ENCODE measurements at places on chromosomes 6 and 20. TPM values are rescaled to one million over a fixed set of nuclear protein-coding genes. Genes with fewer than 3 reads are reported as not detected.
A peak's percentile ranks its signal among the peaks of the same experiment; 100 is the strongest.

GRCh38 chr6:11755725-11756124 lies 22.9 kb downstream of the ADTRP start:
- no peak overlapping the region for H3K27ac ChIP-seq
- DNase-seq = no peak
- no peaks in the 10 kb centered on the region for H3K27me3 ChIP-seq
- no peaks in the 10 kb centered on the region for H3K36me3 ChIP-seq

DNA sequence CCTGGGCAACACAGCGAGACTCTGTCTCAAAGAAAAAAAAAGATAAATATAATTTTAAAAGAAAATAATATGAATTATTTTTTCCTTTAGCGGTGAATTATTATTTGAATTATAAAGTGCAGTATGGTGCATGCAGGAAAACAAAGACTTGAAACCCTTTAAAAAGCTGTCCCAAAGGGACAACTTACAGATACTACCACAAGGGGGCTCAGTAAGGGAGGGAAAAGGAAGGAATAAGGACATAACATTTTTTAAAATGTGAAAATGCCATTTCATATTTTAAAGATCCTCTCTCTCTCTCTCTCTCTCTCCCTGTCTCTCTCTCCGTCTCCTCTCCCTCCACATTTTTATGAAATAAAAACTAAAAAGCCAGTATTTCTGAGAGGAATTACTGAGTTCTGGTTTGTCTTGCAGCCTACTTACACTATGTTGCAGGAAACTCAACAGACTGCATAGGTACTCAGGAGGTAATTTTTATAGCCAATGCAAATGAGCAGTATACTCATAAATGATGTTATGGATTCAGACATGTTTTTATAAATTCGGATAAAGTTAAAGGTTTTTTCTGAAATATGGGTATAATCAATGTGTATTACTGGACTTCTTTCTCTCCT lies 455.0 kb upstream of the GJE1 start:
- H3K36me3 ChIP-seq = no peaks in the 10 kb centered on the region
- H3K27me3 ChIP-seq = no peaks in the 10 kb centered on the region
- no peak overlapping the region for H3K4me3 ChIP-seq
- peak overlapping the region; percentile 79 for H3K27ac ChIP-seq

- H3K27ac ChIP-seq = no peak overlapping the region
- no peaks in the 10 kb centered on the region for H3K4me1 ChIP-seq
- no peaks in the 10 kb centered on the region for H3K36me3 ChIP-seq
Measured at GRCh38 chr20:49344975-49345374, 67.1 kb upstream of the ZNFX1 start.

DNA sequence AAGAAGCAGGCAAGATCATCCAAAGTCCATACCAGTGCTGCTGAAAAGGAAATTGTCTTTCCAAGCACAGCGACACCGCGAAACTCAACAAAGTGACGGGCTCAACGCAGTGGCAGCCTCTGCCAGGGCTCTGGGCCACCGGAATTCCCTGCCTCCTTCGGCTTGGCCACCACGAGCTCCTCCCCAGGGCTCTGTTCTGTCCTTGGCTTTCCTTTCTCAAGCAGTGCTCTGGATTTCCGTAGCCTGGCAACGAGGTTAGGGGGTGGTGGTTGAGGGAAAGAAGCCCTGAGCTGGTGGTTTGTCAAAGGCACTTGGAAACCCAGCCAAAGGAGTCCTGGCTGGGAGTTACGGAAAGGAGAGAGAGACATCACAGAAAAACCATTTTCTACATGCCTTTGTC lies 31.2 kb downstream of the PRR18 start:
- DNase-seq = no peak
- H3K4me3 ChIP-seq = no peak overlapping the region
- H3K27ac ChIP-seq = no peak overlapping the region
- H3K4me1 ChIP-seq = peaks cover 8% of the 10 kb centered on the region
- peaks cover 6% of the 10 kb centered on the region for H3K27me3 ChIP-seq

DNA sequence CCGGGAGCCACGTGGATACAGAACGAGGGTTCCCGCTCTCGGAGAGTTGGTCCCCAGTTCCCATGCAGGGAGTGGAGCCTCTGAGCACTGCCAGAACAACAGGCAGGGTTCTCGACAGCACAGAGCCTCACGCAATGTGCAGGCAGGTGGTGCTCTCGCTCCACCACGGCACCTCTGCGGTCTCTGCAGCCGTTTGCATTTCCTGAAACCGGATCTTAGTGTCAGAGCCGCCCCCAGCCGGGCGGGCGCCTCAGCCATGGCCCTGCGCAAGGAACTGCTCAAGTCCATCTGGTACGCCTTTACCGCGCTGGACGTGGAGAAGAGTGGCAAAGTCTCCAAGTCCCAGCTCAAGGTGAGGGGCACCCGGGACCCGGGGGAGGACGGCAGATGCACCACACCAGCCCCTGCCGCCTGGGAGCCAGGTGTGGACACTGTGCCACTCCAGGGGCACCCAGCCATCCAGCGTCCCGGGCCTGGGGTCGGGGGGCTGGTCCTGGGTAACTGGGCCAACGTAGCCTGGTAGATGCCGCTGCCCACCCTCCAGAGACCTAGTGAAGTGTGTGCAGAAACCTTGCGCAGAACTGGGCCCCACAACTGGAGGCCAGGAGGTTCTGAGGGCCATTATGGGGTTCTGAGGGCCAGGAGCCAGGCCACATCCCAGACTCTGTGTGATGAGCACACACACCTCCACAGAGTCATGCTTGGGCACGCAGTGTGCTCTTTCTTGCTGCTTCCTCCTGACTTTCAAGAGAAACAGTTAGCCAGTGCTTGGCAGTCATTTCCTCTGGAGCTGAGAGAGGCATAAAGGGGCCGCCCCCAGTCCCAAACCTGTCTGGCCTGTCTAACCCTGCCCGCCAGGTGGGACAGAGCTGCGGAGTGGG lies at the start of gene DEF6:
Gene DEF6, plus strand, starts transcription at position 218 of the 881 bp plus-strand sequence. Its CDS starts 39 bp downstream, at position 257.
- peak; percentile 84 for DNase-seq
- peaks cover 7% of the 10 kb centered on the region for H3K27me3 ChIP-seq
- H3K4me1 ChIP-seq = peaks cover 32% of the 10 kb centered on the region
- H3K4me3 ChIP-seq = no peak within 1 kb of the TSS

- H3K27me3 ChIP-seq = no peaks in the 10 kb centered on the region
- no peak overlapping the region for H3K27ac ChIP-seq
- no peak for DNase-seq
- no peaks in the 10 kb centered on the region for H3K4me1 ChIP-seq
- H3K4me3 ChIP-seq = no peak overlapping the region
- no peaks in the 10 kb centered on the region for H3K36me3 ChIP-seq
Measured at GRCh38 chr20:53693262-53693871, 99.7 kb upstream of the ZNF217 start.

DNA sequence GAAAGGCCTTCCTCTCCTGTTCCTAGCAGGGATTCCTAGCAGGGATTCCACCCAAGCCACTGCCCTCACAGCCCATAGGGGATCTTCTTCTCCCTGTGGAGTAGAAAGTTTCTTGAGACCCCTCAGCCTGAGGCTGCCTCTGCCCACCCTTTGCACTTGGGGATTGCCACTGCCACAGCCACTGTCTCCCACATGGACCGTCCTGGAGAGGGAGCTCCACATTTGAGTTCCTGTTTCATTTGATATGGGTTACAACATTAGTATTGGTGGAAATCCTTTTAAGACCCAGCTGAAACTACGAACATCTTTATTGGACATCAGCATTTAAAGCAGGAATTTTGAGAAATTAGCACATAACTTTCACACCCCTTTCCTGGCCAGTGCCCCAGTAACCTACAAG lies 25.6 kb downstream of the HLA-G start:
- peaks cover 2% of the 10 kb centered on the region for H3K27me3 ChIP-seq
- DNase-seq = no peak
- H3K4me1 ChIP-seq = no peaks in the 10 kb centered on the region
- H3K27ac ChIP-seq = no peak overlapping the region
- H3K4me3 ChIP-seq = no peak overlapping the region
- H3K36me3 ChIP-seq = no peaks in the 10 kb centered on the region

DNA sequence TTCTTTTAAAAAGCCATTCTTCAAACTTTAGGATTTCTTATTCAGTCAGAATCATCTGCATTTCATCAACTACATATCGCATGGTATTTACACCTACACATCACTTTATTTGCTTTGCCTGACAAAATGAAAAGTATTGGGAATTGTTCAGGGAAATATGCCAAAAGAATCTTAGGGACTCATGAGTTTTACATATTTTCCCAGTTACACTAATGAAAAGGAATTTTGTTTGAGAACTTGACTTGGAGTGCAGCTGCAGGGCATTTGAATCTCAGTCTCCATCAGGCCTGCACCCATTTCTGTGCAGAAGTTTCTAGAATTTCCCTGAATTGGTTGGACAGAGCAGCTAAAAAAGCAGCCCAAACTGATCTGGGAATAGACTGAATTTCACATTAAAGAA lies 65.3 kb downstream of the MTHFD1L start:
- DNase-seq = no peak
- H3K4me1 ChIP-seq = peaks cover 15% of the 10 kb centered on the region
- no peak overlapping the region for H3K27ac ChIP-seq
- H3K36me3 ChIP-seq = peaks cover 28% of the 10 kb centered on the region
- peaks cover 2% of the 10 kb centered on the region for H3K27me3 ChIP-seq
- no peak overlapping the region for H3K4me3 ChIP-seq

DNA sequence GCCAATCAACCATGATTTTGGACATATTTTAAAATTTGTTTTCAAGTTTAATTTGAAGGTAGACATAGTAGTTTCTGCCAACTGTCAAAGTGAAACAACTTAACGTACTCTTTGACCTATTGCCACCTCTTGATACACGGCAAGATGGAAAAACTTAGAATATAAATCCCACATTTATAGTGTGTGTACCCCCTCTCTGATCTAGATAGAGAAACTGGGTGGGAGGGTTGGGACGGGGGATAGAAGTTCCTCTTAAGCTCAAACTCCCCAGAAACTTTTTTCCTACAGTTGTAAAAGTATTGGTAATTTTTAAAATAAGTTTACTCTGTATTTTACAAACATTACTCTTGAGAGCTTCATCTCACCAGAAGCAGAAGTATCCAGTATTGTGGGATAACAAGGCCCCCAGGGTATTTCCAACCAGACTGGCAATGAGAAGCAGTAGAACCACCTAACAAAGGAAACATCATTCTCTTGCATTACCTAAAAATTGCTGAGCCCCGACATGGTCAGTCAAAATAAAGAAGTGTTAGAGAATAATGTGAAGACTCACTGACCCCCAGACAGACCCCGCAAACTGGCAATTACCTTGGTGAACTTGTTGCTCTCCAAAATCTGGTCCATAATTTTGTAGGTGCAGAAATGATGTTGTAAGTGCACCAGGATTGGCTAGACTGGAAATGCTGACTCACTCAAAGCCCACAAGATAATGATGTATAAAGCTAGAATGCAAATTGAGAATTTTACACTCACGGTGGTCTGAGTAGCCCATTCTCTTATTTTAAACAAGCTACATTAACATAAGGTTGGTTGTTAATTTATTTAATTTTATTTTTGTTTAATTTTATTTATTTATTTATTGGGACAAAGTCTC lies 74.7 kb upstream of the TNFAIP3 start:
- no peaks in the 10 kb centered on the region for H3K36me3 ChIP-seq
- H3K27ac ChIP-seq = no peak overlapping the region
- no peak for DNase-seq
- H3K4me3 ChIP-seq = no peak overlapping the region
- no peaks in the 10 kb centered on the region for H3K27me3 ChIP-seq
- peaks cover 37% of the 10 kb centered on the region for H3K4me1 ChIP-seq

GRCh38 chr20:59808729-59809381 lies 124.6 kb downstream of the SYCP2 start:
- H3K27me3 ChIP-seq = peaks cover 9% of the 10 kb centered on the region
- H3K36me3 ChIP-seq = no peaks in the 10 kb centered on the region
- peaks cover 2% of the 10 kb centered on the region for H3K4me1 ChIP-seq
- H3K27ac ChIP-seq = no peak overlapping the region
- no peak for DNase-seq

- H3K4me1 ChIP-seq = no peaks in the 10 kb centered on the region
- no peak overlapping the region for H3K27ac ChIP-seq
- peaks cover 3% of the 10 kb centered on the region for H3K36me3 ChIP-seq
- no peak for DNase-seq
Measured at GRCh38 chr20:63169681-63170080, 46.2 kb downstream of the YTHDF1 start.

GRCh38 chr6:34476447-34476846 lies 10.6 kb downstream of the PACSIN1 start:
- peaks cover 4% of the 10 kb centered on the region for H3K36me3 ChIP-seq
- H3K27ac ChIP-seq = no peak overlapping the region
- H3K4me1 ChIP-seq = no peaks in the 10 kb centered on the region
- H3K4me3 ChIP-seq = no peak overlapping the region

GRCh38 chr20:36865076-36865860 lies 10.7 kb upstream of the TLDC2 start:
- peaks cover 16% of the 10 kb centered on the region for H3K27me3 ChIP-seq
- H3K27ac ChIP-seq = peak overlapping the region; percentile 61
- no peak overlapping the region for H3K4me3 ChIP-seq
- peaks cover 4% of the 10 kb centered on the region for H3K36me3 ChIP-seq

DNA sequence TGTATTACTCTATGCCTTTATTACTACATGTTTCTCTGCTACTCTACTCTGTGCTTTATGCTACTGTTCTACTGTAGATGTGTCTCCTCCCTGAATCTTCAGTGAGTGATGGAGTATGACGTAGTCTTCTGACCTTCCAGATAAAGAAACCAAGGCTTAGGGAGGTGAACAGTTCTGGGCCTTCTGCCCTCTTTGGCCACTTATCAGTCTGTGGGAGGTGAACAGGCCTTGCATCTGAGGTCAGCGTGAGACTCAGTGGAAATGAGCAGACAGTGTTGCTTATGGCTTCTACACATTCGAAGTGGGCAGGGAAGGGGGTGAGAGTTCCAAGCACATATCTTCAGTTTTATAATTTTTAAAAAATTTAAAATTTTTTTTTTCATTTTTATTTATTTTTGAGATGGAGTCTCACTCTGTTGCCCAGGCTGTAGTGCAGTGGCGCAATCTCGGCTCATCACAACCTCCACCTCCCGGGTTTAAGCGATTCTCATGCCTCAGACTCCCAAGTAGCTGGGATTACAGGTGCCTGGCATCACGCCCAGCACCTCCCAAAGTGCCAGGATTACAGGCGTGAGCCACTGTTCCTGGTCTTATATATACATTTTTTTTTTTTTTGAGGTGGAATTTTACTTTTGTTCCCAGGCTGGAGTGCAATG lies 24.2 kb downstream of the MYBL2 start:
- H3K36me3 ChIP-seq = no peaks in the 10 kb centered on the region
- H3K27ac ChIP-seq = no peak overlapping the region
- DNase-seq = no peak
- no peak overlapping the region for H3K4me3 ChIP-seq
- peaks cover 4% of the 10 kb centered on the region for H3K27me3 ChIP-seq
- no peaks in the 10 kb centered on the region for H3K4me1 ChIP-seq

GRCh38 chr20:10662661-10663458 lies 10.9 kb downstream of the JAG1 start:
- peaks cover 4% of the 10 kb centered on the region for H3K27me3 ChIP-seq
- DNase-seq = no peak
- H3K36me3 ChIP-seq = peaks cover 81% of the 10 kb centered on the region
- H3K4me3 ChIP-seq = no peak overlapping the region
- H3K27ac ChIP-seq = no peak overlapping the region

Gene STMND1
- not detected for total RNA-seq

Gene LAMA4
- total RNA-seq = 23.9 TPM

Gene TFAP2D
- total RNA-seq = 0.31 TPM

Gene TBXT
- total RNA-seq = 44.8 TPM

All from endothelial cell (in vitro differentiated cells).